Inflammatory macrophage treated with lipopolysaccharide for 1 hour (primary cell): ENCODE measurements at places on chromosomes 6 and 20.

DNA sequence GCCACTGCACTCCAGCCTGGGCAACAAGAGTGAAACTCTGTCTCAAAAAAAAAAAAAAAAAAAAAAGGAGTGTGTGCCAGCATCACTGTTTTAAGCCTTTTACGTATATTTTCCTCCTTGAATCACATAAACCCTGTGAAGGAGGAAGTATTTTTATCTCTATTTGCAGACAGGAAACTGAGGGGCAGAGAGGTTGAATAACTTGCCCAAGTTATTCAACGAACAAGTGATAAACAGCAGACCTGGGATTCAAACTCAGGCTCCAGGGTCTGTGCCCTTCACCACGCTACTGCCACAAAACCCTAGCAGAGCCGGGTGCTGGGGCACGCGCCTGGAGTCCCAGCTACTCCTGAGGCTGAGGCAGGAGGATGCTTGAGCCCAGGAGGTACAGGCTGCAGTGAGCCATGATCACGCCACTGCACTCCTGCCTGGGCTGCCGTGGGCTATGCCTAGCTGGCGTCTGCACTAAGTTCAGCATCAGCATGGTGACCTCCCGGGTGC is 9.4 kb upstream of the AVP start:
- no peak for DNase-seq

DNA sequence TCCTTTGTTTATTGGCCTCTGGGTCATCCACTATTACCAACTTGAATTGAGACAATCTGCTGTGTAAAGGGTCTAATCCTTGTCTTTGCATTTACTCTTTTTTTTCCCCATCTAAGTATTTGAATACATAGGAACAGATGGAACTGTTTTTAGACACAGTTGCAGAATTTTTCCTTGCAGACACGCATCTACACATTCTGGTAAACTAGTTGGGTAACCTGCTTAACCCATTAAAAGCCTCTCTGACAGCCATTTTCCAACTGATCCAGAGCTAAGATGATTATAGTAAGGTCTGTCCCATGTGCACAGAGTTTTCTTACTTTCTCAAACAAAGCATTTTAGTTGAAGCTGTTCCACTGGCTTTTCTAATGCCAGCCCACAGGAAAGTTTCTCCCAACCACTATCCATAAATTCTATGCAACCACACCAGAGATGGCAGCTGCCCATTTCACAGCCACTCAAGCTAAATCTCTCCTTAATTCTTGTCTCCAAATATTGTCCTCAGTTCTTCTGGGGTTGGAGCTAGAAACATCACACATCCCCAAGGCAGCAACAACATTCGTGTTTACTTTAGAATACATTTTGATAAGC is 492.1 kb downstream of the MAFB start:
- no peak for DNase-seq

DNA sequence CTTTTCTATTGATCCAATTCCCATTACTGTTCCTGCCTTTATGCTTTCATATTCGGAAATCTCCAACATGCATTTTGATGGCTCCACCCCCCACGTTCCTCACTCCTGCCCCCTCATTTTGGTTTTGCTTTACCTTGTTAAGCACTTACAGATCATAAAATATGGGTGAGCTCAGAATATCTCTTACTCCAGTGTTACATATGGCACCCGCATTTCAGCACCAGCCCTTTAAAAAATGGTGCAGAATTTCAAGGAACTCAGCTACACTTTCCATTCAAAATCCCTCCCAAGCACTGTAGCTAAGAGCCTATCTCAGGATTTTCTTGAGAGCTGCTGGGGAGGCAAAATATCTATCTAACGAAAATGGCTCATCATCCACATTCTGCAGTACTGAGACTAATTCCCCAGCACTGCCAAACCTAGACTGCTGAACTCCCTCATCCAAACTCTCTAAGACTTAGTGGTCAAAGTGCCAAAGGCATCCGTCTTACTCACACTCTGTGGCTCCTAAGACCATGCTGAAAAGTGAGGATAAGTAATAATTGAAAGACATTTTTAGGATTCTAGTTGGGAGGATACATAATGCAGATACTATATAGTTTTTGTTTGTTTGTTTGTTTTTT is 7.8 kb downstream of the SGK1 start:
- no peak for DNase-seq

- DNase-seq, result no peak
Measured at GRCh38 chr6:100881707-100882040, 545 bp upstream of the ASCC3 start.

GRCh38 chr6:54598787-54599313 is 247.7 kb upstream of the FAM83B start:
- DNase-seq, result no peak
